Calu3 (cell line): ENCODE measurements at places on chromosomes 13 and 19.

DNA sequence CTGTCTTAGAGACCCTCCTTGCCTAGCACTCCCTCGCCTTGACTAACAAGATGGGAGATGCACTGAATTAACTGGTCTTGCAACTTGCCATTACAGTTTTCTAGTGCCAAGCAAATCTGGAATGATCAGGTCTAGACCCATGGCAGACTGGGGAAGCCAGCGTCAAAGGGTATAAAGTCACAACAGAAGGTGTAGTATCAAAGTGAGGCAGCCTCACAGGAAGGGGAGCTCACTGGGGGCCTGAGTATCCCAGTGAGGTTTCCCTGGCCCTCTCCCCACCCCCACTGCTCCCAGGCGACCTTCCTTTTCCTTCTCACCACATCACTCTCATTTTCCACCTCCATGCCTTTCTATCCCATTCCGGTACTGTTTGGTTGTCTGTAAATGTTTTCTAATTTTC lies 83.5 kb upstream of the DOCK9 start:
- DNase-seq = no peak
- H3K4me1 ChIP-seq = no peaks in the 10 kb centered on the region
- no peak overlapping the region for H3K4me3 ChIP-seq
- no peak overlapping the region for H3K27ac ChIP-seq

GRCh38 chr13:52377898-52378297 lies 28.1 kb downstream of the THSD1 start:
- H3K27ac ChIP-seq = no peak overlapping the region
- peaks cover 17% of the 10 kb centered on the region for H3K4me1 ChIP-seq
- H3K4me3 ChIP-seq = no peak overlapping the region
- no peaks in the 10 kb centered on the region for H3K27me3 ChIP-seq

DNA sequence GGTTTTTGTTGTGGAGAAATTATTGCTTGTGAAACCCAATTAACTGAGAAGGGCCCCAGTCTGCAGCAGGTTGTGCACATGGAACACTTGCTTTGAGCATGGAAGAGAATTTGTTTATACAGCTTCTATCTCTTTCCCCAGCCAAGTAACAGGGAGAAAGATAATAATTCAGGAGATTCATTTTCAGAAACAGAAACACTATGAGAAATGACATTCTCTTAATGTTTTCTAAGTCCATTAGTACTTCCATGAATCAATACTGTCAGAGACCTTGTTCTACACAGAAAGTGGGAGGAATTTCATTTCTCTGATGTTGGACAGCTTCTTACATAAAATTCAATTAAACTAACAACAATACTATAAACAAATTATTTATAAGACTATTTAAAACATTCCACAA lies 446.3 kb downstream of the KLF12 start:
- no peak overlapping the region for H3K27ac ChIP-seq
- H3K36me3 ChIP-seq = no peaks in the 10 kb centered on the region
- no peaks in the 10 kb centered on the region for H3K27me3 ChIP-seq

DNA sequence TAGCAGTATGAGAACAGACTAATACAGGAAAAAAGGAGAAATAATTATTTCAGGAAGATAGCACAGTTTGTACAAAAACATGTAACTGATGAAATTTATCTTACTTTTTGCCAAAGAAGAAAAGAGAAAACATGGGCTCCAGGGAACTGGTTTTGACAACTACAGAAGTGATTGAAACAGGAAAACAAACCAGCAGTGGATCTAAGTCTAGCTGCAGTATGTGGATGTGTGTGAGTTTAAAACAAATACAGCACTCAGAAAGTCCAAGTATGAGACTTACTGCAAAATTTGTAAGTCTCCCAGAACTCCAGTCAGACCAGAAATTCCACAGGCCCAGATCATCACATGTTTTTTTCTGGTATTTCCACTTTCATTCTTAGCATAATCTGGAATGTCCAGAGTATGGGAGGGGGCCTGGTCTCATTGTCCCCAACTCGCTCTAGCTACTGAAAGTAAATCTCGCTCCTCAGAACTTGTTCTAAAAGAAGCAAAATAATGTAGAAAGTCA lies 259.5 kb downstream of the NHLRC3 start:
- no peaks in the 10 kb centered on the region for H3K27me3 ChIP-seq
- DNase-seq = no peak
- no peaks in the 10 kb centered on the region for H3K36me3 ChIP-seq
- no peaks in the 10 kb centered on the region for H3K4me1 ChIP-seq
- H3K4me3 ChIP-seq = no peak overlapping the region
